Mammary epithelial cell (primary cell): ENCODE measurements at places on chromosomes 3 and 15.
A peak's percentile ranks its signal among the peaks of the same experiment; 100 is the strongest.

DNA sequence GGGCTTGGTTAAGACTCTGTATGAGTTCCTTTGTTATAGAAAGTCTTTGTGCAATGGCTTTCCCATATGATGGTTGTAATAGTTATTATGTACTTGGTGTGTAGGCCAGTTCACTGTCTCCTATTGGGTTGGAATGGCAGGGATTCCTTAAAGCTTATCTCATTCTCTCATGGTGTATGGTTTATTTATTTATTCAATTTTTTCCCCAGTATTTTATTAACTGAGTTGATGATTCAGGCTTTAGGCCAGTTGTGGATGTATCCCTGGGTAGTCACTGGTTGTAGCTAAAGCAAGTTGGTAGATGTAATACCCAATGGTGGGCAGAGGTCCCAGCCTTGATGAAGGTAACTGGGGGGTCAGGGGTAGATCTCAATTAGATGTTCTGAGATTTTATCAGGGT, 349.4 kb downstream of the DOCK3 start:
- no peak for DNase-seq

DNA sequence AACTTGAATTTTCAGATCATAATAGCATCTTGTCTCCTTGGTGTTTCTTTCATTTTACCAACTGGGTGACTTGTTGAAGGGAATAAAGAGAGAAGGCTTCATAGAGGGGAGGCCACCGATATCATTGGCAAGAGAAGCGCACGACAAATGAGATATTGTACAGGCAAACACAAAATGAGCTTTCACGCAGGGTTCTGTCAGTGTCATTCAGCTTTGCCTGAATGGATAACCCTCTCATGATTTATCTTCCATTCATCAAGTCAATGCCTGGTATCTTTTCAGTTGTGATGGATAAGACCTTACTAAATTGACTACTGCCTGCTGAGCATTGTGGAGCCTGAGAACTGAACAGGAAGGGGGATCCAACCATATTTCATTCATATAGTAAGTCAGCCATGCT, 188.6 kb upstream of the EPHA3 start:
- no peak for DNase-seq

- DNase-seq, result no peak
Observed at GRCh38 chr15:54810031-54810430, 386.7 kb downstream of the RSL24D1 start.

DNA sequence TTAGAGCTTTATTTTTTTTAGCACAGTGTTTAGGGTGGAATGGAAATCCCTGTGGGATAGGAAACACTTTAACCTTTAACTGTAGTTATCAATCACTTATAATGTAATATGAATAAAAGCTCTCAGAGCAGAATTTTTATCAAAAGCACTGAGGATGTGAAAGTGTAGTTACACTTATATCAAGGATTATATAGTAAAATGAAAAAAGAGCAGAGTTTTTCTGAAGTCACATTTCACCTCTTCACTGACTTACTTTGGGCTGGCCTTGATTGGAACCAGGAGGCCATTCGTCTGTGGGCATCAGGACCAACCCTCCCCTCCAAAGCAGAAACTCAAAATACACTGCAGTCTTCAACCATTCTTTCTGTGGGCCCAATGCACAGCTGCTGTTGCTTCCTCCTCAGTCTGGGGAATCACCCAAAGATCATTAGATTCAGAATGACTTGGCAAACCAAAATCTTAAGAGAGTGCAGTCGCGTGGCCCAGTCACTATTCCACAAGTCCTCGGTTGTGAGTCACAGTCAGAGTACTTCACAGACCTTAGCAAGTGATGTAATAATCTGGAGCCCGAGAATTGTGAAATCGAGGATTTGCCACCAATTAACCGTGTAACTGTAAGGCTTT, 132.6 kb upstream of the COL8A1 start:
- peak; percentile 50 for DNase-seq

- DNase-seq, result no peak
Observed at GRCh38 chr3:42773409-42773751, 327 bp upstream of the CCDC13 start.

- no peak for DNase-seq
Observed at GRCh38 chr3:186042036-186042435, 66.9 kb downstream of the ETV5 start.

DNA sequence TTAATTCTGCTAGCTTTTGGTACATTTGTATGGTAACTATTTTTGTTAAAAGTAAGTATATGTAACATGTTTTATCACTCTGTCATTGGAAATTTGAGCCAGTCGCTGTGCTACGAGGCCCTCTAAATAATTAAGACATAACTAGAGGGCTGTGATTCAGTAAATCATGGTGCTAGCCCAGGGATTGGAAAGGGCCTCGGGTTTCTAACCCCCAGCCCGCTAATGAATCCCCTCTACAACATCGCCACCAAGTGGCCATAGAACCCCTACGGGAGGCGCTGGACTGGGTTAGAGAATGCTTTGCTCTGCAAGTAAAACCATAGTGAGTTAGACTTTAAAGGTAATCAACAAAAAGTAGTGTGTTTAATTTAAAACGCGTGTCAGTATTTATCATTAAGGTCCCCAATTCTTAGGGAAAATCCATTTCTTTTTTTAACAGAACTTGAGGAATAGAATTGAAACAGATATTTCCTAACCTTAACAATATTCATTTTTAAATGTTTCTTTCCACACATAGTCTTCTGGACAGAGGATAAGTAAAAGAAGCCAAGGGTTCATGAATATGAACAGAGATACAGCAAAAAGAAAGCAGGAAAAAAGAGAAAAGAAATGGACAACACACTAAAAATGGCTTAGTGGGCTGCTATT, 744.7 kb downstream of the EPHA3 start:
- no peak for DNase-seq

- DNase-seq, result no peak
Observed at GRCh38 chr3:147615035-147615434, 205.9 kb downstream of the ZIC1 start.

DNA sequence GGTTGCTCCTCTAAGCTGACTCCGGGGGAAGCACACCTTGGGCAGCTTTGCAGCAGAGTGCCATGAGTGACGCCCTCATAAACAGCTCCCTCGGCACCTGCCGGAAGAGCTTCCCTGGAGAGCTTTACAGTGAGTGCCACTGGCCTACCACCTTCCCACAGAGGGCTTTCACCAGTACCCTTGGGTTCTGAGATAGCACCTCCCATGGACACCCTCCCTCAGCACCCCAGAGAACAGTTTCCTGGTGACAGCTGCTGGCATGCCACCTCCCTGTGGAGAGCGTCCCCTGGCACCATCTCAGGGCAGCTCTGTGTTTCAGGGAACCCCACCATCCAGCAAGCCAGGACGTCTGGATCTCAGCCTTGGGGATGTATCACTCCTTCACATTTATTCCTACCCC, 49.1 kb downstream of the RUBCN start:
- no peak for DNase-seq

DNA sequence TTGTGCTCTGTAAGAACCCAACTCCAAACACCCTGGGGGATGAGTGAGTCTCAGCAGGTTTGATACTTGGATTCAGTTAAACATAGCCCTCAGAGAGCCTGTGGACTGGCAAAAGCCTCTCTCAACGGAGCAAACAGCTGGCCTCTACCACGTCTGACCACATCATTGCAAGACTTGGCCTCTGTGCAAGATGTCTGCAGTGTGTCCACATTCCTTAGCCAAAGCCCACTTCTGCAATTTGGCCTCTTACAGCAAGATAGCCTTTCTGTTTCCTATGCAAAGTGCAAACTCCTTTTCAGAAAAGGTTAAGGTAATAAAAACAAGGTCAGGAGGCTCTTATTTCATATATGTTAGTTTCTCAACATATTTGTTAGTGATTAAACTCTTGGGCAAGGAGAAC, 27.9 kb downstream of the FBN1 start:
- no peak for DNase-seq

DNA sequence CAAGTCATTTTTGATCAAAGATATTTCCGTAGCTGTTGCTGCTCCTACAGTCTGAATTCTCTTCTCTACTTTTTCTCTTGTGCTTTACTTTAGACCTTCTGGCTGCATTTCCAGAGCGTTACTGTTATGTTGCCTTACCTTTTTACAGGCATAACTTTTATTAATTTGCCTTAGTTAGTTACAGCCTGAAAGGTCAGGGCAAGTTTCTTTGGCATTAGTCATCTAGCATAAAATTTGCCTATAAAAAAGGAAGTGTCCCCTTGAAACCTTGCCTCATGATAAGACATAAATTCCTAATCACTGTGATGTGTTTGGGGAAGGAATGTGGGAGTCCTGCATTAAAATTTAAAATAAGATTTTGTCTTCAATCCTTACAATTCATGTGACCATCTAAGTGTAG, 618.5 kb downstream of the NR2F2 start:
- no peak for DNase-seq

DNA sequence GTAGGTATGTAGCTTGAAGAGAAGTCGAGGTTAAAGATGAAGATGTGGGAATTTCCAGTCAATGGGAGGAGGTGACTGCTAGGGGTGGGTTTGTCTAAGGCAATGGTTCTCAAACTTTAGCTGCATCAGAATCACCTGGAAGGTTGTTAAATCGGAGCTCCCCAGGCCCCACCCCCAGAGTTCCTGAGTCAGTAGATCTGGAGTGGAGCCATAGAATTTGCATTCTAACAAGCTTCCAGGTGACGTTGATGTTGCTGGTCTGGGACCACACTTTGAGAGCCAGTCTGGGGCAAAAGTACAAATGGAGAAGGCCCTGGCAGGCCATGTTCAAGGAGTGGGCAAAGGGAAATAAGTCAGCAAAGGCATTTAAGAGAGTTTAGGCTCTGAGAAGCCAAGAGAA, 69.1 kb downstream of the CMTM8 start:
- DNase-seq, result peak; percentile 10

- no peak for DNase-seq
Observed at GRCh38 chr3:39190281-39191025, 1.9 kb downstream of the XIRP1 start.

- no peak for DNase-seq
Observed at GRCh38 chr15:68561901-68562300, 16.9 kb upstream of the CORO2B start.

- no peak for DNase-seq
Observed at GRCh38 chr3:185760088-185760487, 64.8 kb downstream of the IGF2BP2 start.

GRCh38 chr3:27125821-27126501, 243.2 kb downstream of the NEK10 start:
- DNase-seq, result no peak

GRCh38 chr3:94004301-94004910, 24.0 kb downstream of the STX19 start:
- peak; percentile 36 for DNase-seq

DNA sequence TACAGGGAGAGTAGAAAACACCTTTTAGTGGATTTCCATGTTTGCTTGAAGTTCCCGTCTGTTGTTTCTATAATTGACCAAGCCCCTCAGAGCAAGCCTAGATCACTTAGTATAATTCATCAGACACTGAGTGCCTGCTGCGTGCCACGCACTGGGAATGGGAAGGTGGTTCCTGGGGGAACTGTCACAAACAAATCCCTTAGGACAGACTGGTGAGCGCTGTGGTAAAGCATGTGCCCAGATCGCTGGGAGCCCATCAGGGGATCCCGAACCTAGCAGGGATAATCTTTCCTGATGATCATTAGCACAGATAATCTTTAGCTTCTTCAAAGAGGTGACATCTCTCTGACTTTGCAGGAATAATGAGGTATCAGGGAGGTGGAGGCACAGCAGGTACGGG, 9.6 kb downstream of the MRPS11 start:
- no peak for DNase-seq

DNA sequence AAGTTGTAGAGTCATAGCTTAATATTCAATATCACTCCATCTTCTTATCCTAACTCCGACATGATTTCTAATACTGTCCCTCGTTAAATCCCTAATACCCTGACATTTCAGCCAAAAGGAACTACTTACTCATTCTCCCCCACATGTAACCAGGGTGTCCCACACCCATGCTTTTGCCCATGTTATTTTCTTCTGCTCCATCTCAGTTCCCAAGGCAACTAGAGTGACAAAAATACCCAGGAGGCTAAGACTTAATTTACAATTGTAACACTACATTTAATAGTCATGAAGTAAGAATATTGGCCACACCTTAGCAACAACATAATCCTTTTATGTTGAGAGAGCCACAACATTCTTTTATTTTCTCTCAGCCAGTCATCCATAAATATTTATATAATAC, 248.5 kb upstream of the TGFBR2 start:
- DNase-seq, result peak; percentile 68

DNA sequence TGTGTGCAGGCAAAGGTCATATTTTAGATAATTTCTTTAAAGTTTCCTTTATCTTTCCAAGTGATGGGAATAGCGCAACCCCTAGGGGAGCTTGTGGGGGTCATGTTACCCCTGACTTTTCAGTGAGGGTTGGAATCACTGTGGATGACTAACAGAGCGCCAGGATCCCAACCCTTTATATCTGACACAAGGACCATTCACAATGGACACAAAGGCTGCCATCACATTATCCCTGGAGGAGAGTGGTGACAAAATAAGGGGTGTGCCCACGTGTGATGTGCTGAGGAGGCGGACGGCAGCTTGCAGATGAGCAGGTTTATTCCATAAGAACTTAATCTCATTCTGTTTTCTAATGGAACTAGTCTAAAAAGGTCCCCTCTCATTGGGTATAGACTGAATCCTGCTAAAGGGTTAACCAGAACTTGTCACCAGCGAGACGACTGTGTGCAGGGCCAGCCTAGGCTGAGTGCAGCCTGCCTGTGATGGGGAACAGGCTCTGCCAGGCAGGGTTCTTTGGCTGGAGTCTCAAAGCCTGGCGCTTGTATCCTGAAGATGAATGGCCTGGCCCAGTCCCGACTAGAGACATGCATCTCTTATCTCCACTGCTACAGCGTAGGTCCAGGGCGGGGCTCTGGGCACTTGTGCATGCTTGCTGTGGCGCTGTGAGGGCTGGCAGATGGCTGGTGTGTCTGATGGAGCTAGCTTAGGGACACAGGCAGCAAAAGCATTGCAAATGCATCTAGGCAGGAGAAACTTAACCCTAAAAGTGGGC, 50.2 kb downstream of the CHDH start:
- DNase-seq, result no peak

GRCh38 chr3:119989981-119990655, 104.1 kb downstream of the GSK3B start:
- DNase-seq, result no peak

DNA sequence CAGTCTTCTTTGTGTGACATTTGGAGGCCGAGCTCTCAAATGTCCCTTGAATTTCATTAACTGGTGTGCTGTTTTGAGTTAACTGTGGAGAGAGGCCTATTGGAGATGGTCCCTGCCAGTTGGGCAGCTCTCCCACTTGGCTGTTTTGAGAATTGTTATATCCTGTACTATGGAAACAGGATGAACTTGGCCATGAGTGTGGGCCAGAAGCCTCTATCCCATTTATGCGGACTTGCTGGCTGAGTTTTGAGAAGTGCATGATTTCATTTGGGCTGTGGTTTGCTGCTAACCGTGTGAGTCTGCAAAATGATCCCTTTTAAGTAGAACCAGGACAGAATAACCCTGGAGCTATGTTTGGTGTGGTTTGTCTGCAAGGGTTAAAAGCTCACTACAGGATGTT, 366.0 kb downstream of the PTPRG start:
- peak; percentile 48 for DNase-seq

DNA sequence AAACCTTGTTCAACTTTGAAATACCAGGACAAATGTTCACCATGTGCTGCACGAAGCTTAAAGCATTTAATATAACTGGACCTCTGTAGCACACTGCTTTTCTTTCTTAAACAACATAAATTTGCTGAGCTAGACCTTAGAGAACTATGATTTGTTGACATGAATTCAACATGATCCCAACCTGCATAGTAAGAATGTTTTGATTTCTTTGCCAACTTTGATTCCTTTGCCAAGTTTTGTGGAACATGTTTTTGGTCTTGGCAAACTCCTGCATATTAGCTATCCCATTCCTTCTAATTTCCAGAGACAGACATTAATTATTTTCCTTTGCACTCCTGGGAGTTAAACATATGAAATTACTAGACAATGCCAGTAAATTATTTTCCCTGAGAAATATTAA, 197.2 kb upstream of the RBMS3 start:
- DNase-seq, result no peak
